ENCODE measurements at places on chromosomes 2 and 18.

DNA sequence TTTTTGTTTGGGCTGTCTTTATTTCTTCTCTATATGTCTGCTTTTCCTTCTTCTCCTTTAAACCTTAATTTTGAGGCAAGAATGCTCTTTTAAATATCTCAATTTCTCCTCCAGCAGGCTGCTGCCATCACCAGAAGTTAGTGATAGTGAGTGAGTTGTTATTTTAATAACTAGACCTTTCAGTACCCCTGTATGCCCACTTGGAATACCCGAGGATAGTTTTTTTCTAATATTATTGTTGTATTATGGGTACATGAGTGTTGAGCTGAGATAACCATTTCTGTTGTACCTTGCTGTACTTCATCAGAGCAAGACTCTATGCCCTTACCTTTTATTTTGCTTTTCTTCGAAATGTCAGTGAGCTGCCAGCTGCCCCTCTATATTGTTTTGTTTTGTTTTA lies 50.1 kb downstream of the PPM1B start:
- DNase-seq = no peak

DNA sequence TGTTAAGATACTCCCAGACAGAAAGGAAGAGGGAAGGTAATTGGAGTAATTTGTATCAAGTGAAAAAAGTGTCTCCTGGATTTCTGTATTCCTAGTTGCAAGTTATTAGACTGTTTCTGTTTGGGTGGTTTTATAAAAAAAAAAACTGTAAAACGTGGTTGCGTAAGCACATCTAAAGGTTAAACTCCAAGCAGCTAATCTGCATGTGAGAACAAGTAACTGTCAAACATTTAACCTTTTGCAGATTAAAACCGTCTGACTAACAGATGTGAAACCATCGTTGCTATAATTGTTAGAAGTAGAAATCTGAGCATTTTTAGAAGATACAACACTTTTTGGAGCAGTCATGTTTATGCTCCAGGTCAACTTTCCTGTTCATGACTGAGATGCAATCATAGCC lies 72.3 kb downstream of the AFF3 start:
- DNase-seq = no peak

- DNase-seq = no peak
These were observed 72.9 kb downstream of the BIN1 start for GRCh38 chr2:127034051-127034450.

DNA sequence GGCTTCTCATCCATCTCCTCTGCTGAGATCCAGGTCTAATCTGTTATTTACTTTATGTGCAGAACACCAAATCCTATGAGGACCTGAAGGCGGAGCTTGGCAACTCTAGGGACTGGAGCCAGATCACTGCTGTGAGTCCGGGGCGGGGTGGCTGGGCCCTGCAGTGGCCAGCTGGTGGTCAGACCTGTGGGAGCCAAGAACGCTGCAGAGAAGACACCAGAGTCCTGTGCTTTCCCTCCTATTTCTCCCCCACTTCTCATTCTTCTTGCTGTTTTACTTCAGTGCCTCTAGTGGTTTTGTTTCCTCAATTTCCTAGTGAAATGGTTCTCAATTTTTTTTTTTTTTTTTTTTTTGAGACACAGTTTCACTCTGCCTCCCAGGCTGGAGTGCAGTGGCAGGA lies 19.7 kb downstream of the VIL1 start:
- no peak for DNase-seq

- no peak for DNase-seq
These were observed 40.0 kb downstream of the SLC40A1 start for GRCh38 chr2:189540551-189540950.

DNA sequence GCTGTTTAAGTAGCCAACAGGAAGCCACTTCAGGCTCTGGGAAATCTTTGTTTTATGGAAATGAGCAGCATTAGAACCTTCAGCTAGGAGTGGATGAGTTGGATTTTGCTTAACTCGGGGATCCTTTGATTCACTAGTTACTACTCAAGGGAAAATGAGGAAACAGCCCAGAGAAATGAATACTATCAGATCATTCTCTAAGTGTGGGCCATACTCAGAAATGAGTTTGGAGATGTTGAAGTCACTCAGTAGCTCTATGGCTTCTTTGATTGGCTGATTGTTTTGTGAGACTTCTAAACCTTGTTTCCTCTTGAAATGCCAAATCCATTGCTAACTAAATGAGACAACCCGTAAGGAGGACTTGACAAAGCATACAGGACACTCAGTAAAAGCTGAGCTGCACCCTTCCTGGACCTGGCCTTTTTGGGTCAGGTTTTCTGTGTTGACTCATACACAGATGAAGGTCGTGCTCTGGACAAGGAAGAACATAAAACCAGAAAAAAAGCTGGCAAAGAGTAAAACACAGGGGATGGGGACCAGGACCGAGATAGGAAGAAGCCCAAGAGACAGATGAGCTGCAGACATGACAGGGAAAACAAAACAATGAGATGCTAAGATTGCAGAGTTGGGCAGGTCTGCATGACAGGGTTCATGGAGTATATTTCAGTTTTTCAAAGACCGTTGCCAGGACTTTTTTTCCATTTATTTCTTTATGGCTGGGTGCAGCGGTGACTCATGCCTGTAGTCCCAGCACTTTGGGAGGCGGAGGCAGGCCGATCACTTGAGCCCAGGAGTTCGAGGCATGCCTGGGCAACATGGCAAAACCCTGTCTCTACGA lies 41.6 kb downstream of the INO80C start:
- no peak for DNase-seq

DNA sequence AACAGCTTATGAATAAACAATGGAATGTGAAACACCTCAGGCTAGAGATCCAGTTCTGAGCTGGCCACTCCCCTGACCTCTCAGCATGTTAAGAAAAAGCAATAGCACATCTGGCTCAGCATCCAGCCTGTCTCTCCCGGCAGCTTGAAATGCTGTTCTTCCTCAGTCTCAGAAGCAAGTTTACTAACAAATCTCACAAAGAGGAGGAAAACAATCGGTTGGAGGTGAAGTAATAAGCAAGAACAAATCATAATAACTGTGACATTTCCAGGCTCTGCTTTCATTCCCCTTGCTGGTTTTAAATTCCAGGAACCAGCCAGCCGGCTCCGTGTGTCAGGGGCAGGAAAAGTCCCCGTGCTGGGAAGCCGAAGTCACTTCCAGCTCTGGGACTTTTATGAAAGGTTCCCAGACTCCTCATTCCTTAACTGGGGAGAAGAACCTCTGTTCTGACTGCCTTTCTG lies 133.9 kb upstream of the ARL4C start:
- DNase-seq = no peak

DNA sequence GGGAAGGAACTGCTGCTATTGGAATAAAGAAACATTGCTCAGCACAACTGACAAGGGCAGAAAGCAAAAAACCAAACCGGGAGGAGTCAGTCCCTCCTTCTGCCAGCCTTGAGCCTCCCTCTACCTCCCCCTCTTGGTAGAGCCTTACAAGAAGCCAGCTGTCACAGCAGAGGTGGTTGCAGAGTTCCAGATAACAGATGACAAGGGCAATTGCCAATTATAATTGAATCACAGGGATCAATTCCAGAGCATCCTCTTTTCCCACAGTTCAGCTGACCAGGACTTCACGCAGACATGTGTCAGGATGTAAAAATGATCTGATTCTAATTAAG lies 548.2 kb upstream of the LRRTM1 start:
- no peak for DNase-seq

GRCh38 chr2:98503481-98504105 lies 58.9 kb downstream of the INPP4A start:
- no peak for DNase-seq

DNA sequence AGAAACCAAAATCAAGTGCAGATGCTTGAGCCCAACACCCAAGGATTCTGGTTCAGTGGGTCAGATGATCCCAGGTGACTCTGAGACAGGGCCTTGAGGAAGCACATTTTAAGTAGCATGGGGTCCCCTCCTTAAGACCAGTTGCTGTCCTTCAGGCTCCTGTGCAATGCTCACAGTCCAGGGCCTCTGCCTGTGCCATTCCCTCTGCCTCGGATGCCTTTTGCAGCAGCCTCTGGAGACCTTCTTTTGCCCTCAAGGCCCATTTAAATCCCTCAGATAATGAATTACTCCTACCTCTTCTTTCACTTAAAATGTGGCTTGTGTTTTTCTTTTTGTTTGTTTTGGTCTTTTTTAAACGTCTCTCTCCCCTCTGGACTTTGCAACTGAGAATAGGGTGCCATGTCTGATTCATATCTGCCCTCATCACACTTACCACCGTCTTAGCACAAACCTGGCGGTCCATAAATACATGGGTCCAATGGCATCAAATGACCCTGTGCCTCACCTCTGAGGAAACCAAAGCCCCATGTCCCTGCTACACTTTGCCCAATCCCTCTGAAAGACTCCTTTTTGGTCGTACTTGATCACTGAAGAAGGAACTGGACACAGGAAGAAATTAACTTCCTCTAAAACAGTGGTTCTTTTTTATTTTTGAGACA lies 14.2 kb downstream of the ACTG2 start:
- no peak for DNase-seq

GRCh38 chr2:10336283-10336682 lies 33.6 kb downstream of the HPCAL1 start:
- no peak for DNase-seq

DNA sequence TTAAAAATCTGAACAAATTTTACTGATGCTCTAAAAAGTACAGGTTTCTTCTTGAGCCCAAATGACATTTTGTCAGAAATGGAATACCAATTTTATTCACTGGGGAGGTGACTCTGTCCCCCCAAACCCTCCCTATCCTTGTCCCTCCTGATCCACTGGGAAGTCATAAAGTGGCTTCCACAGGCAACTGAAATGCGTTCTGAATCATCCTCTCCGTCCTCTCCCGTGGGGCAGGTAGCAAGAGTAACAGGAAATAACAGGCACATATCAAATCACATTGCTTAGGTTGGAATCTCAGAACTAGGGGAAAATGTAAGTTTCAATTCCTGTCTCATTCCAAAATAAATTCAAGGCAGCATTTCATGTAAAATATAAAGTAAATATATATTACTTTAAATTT lies 44.5 kb downstream of the MYL12B start:
- no peak for DNase-seq

- DNase-seq = no peak
These were observed 7.9 kb upstream of the WDR33 start for GRCh38 chr2:127818794-127819425.

DNA sequence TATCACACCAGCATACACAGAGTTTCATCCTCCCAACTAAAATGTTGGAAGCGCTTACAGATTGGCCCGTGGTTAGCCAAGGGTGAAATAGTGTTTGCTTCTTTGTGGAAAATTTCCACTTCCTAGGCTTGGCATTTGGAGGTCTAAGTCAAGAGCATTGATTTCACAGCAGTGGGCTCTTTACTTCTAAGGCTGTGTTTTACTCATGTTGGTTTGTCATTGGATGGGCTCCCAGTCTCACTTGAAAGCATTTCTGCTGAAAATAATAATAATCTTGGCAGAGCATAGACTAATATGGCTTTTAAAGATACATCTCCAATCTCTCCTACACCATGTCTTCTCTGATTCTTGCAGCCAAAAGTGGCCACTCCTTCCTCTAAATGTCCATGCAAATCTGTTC lies 82.9 kb downstream of the DYNAP start:
- DNase-seq = no peak

DNA sequence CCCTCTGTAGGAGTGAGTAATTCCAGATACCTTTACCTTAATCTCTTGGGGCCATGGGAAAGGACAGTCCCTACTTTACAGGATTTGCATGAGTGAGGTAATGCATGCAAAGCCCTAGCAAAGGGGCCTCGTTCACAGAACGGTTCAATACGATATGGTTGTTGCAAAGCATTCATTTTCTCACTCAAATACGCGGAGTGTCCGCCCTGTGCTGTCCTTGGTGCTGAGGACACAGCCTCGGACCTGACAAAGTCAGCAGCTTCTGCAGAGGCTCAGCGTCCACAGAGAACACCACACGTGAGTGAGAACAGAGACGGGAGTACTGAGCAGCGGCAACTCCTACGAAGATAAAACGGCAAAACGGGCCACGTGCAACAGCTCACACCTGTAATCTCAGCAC lies 125.7 kb downstream of the EIPR1 start:
- DNase-seq = no peak

DNA sequence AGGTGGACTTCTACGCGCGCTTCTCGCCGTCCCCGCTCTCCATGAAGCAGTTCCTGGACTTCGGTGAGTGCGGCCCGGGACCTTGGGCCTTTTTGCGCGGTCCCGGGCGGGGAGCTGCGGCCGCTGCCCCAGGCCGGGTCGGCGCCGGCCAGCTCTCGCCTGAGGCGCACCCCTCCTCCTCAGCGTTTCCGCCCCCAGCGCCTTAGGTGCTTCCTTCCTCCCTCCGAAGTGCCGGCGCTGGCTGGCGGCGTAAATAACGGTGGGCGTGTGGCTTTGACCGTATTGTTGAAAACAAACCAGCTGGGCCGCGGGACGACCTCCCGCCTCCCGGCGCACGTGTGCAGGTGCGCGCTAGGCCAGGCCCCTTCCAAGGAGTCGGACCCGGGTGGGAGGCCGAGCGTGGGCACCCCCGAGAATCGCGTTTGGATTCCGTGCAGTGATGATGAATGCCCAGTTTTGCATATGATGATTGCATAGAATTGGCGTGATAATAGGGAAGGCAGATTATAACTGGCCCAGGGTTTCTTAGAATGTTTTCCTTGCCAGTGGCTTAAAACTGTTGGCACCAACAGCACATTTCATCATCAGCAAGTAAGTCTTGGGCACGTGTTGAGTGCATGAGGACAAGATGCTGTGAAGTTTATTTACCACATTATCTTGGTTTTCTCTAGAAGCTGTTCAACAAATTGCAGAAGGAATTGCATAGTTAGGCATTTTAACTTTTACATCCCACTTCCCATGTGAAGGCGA lies 569 bp downstream of the PDK1 start:
- peak; percentile 62 for DNase-seq

- DNase-seq = no peak
These were observed 259.7 kb upstream of the STON1 start for GRCh38 chr2:48270209-48270608.
